ENCODE measurements at places on chromosomes 2 and 18.

- no peak for DNase-seq
- H3K27me3 ChIP-seq: no peaks in the 10 kb centered on the region
- no peaks in the 10 kb centered on the region for H3K36me3 ChIP-seq
- H3K4me1 ChIP-seq: peaks cover 8% of the 10 kb centered on the region
These were observed 1.6 kb downstream of the NCOA1 start for GRCh38 chr2:24492421-24493279.

- H3K4me3 ChIP-seq: no peak overlapping the region
- no peak for DNase-seq
These were observed 5.2 kb downstream of the TMEM18 start for GRCh38 chr2:671787-672605.

- peaks cover 2% of the 10 kb centered on the region for H3K36me3 ChIP-seq
- no peaks in the 10 kb centered on the region for H3K27me3 ChIP-seq
- peaks cover 15% of the 10 kb centered on the region for H3K4me1 ChIP-seq
These were observed 621 bp downstream of the TXNL1 start for GRCh38 chr18:56637711-56638231.

DNA sequence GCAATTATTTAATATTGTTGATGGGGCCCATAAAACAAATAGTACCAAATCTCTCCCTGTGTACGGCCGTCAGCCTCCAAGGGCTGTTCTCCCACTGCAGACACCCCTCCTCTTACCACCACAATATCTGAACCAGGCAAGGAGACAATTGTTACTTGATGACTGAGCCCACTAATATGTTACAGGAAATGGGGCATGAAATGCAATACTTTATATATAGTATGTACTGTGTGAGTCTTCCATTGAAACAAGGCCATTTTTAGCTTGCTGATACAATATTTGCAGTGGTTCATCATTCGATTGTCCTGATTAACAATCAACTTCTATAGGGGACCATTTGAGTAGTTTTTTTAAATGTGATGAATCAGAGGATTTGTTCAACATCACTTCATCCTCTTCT is 307.3 kb downstream of the GBX2 start:
- DNase-seq: no peak
- no peaks in the 10 kb centered on the region for H3K27me3 ChIP-seq
- no peaks in the 10 kb centered on the region for H3K36me3 ChIP-seq
- H3K4me3 ChIP-seq: no peak overlapping the region
- no peak overlapping the region for H3K27ac ChIP-seq
- H3K4me1 ChIP-seq: peaks cover 19% of the 10 kb centered on the region

GRCh38 chr2:226660526-226660925 is 139.1 kb downstream of the IRS1 start:
- no peak overlapping the region for H3K4me3 ChIP-seq
- peaks cover 21% of the 10 kb centered on the region for H3K4me1 ChIP-seq
- H3K27me3 ChIP-seq: no peaks in the 10 kb centered on the region
- H3K36me3 ChIP-seq: no peaks in the 10 kb centered on the region

DNA sequence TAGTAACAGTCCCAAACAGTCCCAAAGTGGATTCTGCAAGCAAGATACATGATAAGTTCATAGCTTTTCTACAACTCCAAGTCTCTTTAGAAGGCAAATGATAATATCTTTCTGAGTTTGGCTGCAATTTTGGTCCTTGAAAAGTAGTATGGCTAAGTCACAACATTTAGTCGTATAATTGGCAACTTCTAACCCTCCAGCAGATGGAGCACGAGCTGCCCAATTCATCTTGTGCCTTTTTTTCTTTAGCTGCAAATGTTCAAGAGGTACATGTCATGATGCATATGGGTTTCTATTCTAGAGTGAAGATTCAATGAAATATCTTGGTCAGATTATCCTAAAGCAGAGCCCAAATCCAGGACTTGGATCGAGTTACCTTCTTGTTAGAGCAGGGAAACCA is 127.0 kb upstream of the KLHL14 start:
- no peak overlapping the region for H3K27ac ChIP-seq
- H3K27me3 ChIP-seq: no peaks in the 10 kb centered on the region
- DNase-seq: no peak
- no peaks in the 10 kb centered on the region for H3K36me3 ChIP-seq
